ENCODE measurements at places on chromosomes 16 and 17.

DNA sequence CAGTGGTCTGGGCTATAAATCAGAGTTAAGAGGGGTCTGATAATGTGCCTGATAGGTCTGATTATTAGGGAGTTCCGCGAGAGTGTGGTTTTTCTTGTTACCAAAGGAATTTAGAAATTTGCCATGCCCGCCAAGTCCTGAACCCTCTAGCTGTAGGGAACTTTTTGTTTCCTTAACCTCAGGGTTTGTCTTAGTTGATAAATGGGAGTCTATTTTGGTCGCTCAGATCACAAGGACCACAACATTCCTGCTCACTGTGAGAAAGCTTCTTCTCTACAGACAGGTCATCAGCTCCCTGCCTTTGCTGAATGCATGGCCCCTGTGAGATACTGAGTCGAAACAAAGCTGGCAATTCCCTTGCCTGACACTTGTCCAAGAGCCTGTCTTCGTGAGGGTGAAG is 497.8 kb downstream of the HS3ST4 start:
- no peak for DNase-seq

DNA sequence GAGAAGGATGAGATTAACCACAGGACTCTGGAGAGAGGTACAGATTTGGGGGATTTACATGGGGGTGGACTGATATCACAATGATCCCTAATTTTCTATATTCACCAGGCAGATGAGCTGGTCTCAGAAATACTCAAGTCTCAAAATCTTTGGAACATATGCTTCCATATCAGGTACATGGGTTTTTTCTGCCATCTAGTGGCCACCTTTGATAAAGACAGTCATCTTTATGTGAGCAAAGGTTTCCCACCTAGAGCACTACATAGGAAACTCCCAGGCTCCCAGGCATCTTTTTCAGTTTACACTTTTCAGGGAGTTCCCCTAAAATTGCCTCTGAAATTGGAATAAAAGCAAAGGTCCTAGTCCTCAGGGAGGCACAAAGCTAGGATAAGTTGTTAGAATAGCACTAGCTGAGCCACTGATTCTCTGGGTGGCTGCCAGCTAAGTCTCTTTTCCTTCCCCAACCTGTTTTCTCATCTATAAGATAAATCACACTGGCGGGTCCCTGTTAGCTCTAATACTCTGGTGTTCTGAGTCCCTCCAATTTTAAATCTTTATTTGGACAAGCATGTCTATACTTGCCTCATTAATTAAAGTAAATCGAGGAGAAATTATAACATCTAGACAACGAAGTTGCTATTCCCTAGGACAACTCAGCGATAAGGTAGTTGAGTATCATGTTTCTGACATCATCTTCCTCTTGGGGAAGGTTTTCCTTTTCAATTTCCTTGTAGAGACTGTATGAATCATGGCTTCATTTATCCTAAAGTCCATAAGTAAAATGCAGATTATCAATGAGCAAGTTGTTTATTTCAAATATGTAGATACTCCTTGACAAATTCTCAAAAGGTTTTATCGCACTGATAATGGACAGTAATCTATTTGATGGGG is 19.0 kb upstream of the MON1B start:
- DNase-seq, result no peak

DNA sequence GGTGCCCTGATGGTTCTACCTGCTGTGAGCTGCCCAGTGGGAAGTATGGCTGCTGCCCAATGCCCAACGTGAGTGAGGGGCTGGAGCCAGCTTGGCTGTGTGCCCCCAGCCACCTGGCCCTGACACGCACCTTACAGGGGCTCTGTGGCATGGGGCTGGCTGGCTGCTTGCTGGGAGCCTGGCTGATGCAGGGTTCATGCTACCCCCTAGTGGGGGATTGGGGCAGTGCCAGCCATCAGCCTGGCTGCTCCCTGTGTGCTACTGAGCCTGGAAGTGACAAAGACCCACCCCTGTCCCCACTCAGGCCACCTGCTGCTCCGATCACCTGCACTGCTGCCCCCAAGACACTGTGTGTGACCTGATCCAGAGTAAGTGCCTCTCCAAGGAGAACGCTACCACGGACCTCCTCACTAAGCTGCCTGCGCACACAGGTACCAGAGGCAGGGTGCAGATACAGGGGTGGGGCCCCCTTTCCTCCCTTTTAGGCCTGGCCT is 5.7 kb downstream of the GRN start:
- DNase-seq, result peak; percentile 27

DNA sequence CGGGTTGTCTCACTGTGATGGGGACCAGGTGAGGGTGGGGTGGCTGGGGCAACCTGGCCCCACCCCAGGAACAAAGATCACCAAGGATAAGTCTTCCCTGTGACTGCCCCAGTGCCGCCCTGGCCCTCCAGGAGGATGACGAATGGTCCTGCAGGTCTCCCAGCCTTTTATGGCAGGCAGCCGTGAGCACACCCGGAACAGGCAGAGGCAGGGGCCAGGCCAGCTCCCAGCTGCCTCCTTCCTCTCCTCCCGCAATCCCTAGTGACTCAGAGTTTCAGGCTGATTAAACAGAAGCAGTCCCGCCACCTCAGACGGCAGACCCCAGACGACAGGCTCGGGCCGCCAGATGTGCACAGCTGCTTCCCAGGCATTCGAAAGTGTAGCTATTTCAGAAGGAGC is 13.3 kb downstream of the JUP start:
- DNase-seq, result no peak

- DNase-seq, result no peak
Measured at GRCh38 chr17:72240333-72240732, 119.5 kb downstream of the SOX9 start.

DNA sequence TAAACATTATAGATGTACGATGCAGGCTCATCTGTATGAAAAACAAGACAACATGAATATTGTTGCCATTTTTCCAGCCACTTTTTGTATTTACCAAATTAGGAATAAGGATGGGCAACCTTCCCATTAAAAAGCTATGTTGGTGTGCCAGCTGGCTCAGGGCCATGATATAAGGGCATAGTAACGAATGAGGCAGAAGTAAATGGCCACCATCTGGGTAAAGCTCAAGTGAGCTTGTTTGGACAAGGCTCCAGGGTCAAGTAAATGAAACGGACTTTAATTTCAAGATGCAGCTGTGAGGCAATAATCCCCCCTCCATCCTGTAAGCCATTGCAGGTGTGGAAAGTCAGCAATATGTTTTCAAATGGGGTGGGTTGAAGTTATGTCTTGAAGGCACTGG is 930.9 kb upstream of the CDH8 start:
- DNase-seq, result no peak

DNA sequence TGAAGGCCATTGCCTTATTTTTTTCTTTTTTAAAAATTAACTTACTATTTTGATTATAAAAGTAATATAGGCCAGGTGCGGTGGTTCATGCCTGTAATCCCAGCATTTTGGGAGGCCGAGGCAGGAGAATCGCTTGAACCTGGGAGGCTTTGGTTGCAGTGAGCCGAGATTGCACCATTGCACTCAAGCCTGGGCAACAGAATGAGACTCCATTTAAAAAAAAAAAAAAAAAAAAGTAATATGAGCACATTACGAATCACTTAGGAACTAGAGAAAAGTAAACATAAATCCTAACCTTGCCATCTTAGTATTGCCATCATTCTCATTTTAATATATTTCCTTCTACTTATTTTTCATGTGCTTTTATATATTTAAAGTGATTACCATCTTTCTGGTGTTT is 12.9 kb upstream of the TACO1 start:
- no peak for DNase-seq

- DNase-seq, result no peak
Measured at GRCh38 chr16:25950586-25951281, 259.0 kb downstream of the HS3ST4 start.

DNA sequence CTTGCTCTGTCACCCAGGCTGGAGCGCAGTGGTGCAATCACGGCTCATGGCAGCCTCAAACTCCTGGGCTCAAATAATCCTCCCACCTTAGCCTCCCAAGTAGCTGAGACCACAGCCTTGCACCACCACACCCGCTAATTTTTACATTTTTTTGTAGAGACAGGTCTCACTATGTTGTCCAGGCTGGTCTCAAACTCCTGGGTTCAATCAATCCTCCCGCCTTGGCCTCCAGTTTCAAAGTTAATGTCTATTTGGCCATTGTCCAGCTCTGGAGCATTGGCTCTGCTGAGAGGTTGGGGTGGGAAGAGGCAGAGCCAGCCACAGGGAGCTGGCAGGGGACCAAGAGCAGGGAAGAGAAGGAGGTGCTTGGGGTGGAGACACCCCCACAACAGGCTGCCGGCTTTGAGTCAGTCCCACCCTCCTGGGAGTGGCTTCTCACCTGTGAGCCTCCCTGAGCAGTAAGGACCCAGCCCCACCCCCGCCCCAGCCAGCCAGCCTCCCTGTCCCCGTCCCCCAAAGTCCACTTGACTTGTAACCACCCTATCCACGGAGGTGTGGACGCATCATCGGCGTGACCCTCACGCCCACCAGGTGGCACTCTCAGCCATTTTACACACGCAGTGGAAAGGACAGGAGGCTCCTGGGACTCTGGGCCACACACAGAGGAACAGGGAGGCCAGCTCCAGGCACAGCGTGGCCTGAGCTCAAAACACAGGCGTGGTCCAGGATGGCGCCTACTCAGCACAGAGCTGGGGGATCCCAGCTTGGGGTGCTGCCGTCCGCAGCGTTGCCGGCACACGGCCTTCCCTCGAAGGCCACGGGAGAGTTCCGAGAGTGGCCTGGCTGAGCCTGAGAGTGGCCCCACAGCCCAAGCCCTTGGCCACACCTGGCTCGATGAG is 22.8 kb upstream of the PVALEF start:
- DNase-seq, result peak; percentile 5

Measured in GM12878 (cell line).